Fibroblast of skin of left biceps (primary cell): ENCODE measurements at places on chromosomes 16 and 17.

DNA sequence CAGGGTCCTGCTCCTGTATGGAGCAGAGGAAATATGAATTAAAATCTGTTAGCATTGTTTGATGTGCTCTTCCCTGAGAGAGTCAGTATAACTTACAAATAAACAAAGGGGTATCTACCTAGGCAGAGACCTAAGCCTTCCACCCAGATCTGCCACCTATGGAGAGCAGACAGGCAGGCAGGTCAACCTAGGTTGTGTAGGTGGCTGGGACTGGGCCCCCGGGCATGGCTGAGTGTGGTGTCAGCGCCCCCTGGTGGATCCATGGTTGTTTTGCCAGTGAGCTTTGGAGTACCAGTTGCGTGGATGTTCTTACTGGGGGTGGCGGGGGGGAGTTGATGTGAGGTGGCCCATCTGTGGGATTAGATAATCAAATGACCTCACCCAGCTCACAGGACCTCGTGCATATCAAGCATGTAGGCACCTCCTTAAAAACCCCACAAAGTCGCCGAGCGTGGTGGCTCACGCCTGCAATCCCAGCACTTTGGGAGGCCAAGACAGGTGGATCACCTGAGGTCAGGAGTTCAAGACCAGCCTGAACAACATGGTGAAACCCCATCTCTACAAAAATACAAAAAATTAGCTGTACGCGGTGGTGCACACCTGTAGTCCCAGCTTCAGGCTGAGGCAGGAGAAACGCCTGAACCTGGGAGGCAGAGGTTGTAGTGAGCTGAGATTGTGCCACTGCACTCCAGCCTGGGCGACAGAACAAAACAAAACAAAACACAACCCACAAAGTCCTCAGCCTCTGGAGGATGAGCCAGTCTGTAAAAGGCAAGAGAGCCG, 17.6 kb downstream of the DUS2 start:
- DNase-seq: peak; percentile 6

DNA sequence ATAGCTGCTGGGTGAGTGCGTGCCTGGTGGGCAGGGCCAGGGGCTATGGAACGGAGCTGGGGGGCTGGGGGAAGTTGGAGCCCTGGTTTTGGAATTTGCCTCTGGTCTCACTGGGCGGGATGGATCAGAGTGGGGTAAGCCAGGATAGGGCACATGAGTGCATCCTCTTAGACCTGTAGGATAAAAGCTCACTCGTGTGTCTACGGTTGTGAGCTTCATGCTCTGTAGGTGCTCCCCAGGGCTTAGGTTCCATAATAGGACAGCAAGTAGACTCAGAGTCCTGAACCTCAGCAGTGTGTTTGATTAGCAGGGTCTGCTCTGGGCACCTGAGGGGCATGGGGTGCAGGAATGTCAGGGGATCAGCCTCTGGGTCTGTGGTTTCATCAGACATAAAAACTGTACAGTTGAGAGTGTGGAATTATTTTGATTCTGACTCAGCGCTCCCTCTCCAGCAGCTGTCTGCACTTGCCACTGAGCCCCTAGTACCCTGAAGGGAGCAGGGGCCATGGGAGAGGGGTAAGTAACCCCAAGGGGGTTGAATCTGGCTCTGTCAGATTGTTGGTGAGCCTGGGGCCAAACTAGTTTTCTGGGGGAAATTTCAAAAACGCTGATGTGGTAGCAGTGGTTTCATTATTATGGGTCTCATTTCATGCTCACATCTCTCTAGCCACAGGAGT, 84.2 kb upstream of the LGALS9 start:
- DNase-seq: no peak

GRCh38 chr16:4015275-4016004, 100.8 kb downstream of the ADCY9 start:
- DNase-seq: no peak

GRCh38 chr16:47774661-47775060, 313.5 kb downstream of the PHKB start:
- DNase-seq: no peak

GRCh38 chr16:28549301-28549899, 4.3 kb upstream of the SGF29 start:
- no peak for DNase-seq

GRCh38 chr16:473046-474043, 47.9 kb downstream of the RAB11FIP3 start:
- no peak for DNase-seq

GRCh38 chr16:89969741-89970410, 21.3 kb downstream of the DEF8 start:
- DNase-seq: no peak
